ENCODE measurements at places on chromosomes 6 and 20.

- no peak for DNase-seq
Observed at GRCh38 chr6:4446982-4447381, 311.6 kb upstream of the ECI2 start.

DNA sequence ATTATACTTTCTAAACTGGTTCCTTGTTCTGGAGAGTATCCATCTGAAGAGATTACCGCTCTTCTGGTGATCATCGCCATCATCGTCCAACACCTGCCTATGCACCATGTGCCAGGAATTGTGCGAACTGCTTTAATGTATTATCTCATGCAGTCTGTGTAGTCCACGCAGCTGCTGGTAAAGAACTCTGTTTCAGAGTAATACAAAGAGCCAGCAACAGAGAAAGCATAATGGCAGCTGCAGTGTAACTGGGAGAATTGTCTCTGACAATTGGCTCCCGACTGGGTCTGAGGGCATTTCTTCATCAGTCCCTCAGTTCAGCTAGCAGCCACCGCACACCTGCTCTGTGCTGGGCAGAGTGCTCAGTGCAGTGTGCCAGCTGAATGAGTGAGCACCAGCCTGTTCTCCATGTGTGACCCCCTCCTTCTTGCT, 383.4 kb downstream of the GRIK2 start:
- DNase-seq, result no peak

- no peak for DNase-seq
Observed at GRCh38 chr6:39952167-39952566, 17.9 kb upstream of the MOCS1 start.

DNA sequence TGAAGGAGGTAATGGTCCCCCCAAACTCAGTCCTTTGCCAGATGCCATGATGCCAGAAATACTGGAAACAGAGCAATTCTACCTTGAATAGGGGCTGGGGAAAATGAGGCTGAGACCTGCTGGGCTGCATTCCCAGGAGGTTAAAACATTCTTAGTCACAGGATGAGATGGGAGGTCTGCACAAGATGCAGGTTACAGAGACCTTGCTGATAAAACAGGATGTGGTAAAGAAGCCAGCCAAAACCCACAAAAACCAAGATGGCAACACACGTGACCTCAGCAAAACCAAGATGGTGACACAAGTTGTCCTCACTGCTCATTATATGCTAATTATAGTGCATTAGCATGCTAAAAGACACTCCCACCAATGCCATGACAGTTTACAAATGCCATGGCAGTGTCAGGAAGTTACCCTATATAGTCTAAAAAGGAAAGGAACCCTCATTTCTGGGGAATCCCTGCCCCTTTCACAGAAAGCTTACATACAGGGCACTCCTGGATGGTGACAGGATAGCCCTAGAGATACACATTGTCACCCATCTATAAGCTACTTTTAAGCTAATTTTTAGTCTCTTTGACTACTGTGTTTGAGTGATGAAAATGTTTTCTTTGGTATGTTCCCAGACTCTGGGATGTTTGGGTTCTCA, 979.7 kb downstream of the TBC1D32 start:
- no peak for DNase-seq

GRCh38 chr6:115969930-115970273, 90.8 kb downstream of the FRK start:
- DNase-seq, result no peak

GRCh38 chr20:4375881-4376280, 345.8 kb upstream of the PRND start:
- no peak for DNase-seq

DNA sequence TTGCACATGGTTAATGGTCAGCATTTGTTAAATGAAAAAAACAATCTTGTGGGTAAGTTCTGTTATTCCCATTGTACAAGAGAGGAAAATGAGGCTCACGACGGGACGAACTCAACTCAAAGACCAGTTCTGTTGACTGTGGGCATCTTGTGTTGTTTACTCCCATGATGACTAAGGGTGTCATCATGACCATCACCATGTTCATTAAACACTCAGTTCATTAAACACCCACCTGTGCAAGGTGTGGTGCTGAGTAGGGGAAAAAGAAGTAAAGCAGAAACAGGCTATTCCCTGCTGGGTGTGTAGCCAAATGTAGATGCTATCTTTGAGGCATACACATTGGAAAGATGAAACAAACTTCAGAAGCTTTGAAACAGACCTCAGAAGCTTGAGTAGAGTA, 4.5 kb downstream of the CHMP4B start:
- no peak for DNase-seq

- DNase-seq, result no peak
Observed at GRCh38 chr20:53555081-53555480, 38.6 kb downstream of the ZNF217 start.

GRCh38 chr6:155219299-155219698, 44.5 kb upstream of the CLDN20 start:
- no peak for DNase-seq

DNA sequence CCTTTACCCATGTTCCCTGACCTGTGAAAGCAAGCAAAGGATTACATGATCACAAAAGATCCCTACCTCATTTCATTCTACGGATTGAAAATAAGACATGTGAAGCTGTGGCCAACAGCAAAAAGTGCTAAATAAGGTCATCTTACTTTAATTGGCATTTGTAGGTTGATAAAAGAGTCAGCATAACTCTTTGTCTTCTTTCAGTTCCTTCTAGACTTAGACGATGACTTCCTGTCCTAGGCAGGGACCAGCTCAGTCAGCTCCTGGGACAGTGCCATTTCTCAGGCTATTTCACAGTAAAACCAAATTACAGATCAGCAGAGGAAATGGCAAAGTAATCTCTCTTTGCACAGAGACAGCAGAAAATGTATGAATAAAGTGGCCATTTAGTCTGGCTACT, 480.7 kb downstream of the RFPL4B start:
- DNase-seq, result no peak

GRCh38 chr6:166626177-166627032, 646 bp downstream of the RPS6KA2 start:
- peak; percentile 16 for DNase-seq

DNA sequence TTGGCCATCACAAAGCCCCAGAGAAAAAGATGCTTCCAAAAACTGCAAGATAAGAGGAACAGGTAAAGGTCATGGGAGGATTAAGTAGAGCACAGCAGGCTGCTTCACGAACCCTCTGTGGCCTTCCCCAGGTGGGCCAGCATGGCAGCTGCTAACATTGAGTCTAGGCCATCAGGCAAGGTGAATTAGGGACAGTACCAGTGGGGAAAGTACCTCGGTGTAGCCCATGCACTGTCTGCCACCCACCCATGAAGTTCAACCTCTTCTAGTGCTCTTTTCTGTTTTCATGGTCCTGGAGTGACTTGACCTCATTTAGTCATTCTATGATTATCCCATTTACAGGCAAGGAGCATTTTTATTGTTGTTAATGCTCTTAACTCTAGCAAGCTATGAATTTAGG, 108.6 kb upstream of the DUSP22 start:
- no peak for DNase-seq

DNA sequence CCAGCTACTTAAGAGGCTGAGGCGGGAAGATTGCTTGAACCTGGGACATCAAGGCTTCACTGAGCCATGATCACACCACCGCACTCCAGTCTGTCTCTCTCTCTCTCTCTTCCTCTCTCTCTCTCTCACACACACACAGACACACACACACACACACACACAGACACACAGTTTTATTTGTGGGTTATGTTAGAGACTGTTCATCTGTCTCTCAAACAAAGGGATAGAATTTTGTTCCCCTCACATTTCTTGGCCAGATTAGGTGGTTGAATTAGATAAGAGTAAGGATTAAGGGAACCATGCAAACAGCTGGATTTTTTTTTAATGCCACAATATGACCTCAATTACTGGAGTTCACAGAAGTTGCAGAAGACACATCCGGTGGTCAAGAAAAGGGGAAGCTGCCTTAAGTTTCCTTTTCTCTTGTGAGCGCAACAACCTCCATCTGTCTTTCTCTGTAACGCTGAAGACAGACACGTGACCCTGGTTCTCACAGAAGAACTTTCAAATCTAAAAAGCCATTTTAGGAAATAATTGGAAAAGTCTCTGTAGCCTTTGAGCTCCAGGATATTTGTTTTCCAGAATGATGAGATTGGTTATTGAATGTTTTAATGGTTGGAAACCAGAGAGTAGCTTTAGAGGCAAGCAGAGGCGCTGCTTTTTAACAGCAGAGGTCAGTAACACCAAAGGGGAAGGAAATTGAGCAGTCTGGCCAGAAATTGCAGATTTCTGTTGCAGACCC, 32.9 kb upstream of the LGSN start:
- DNase-seq, result no peak

GRCh38 chr6:90892271-90892670, 305.4 kb upstream of the MAP3K7 start:
- DNase-seq, result no peak

GRCh38 chr6:113149511-113149910, 707.6 kb upstream of the MARCKS start:
- DNase-seq, result no peak
